ENCODE measurements at places on chromosomes 1 and 21.

- no peak for DNase-seq
These were observed 10.6 kb upstream of the NUCKS1 start for GRCh38 chr1:205760606-205761005.

DNA sequence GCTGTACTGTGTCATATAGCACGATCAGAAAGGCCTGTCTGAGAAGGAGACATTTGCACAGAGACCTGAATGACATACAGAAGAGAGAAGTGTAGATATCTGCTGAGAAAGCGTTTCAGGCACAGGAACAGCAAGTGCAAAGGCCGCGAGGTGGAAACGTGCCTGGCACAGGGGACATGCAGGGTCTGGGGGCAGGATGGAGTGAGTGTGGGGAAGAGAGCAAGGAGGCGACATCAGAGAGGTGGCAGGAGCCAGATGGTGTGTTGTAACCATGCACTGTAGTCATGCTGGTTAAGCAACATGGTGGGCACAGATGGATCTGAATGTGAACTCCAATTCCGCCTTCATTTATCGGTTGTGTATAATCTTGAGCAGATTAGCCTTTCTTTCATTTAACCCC, 13.0 kb downstream of the KRTCAP2 start:
- no peak for DNase-seq

- DNase-seq: no peak
These were observed 13.6 kb downstream of the DIP2A start for GRCh38 chr21:46472246-46472645.

GRCh38 chr1:27332536-27333281, 9.1 kb upstream of the SYTL1 start:
- no peak for DNase-seq

- no peak for DNase-seq
These were observed 315.0 kb downstream of the PLA2G4A start for GRCh38 chr1:187143783-187144182.

GRCh38 chr1:211751438-211751837, 76.0 kb upstream of the NEK2 start:
- no peak for DNase-seq

DNA sequence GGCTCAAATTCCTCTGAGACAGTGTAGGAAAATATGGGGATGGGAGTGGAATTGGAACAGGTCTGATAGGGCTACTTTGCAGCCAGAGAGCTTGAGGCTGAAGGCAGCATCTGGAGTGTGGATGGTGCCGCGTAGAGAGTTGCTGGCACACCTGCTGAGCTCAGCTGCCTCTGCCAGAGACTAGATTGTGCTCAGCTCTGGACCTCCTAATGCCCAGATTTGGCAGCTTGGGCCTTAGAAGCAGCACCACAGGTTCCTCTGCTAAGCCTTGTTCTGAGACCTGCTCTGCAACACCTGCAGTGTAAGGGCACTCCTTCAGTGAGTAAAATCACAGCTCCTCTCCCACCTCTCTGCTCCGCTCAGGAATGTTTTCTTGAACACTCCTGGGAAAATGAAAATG, 23.3 kb downstream of the ACOT11 start:
- DNase-seq: peak; percentile 56

GRCh38 chr1:190323530-190323929, 154.1 kb downstream of the BRINP3 start:
- DNase-seq: no peak

DNA sequence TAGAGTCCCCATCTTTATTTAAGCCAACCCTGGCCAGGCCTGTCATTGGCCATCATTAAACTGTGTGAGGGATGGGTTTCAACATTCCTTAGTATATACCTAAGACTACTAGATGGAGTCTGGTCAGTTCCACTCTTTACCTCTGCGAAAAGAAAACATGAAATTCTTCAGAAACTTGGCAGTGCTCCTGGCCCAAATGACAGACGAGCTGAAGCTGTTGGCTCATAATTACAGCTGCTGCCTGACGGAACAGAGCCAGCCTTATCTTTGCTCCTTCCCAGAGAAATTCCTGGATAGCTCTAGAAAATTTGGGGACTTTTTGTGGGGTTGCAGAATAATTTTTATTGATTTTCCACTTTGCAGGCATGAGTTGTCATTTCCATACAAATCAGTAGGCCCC, 30.4 kb downstream of the NPHS2 start:
- DNase-seq: no peak

DNA sequence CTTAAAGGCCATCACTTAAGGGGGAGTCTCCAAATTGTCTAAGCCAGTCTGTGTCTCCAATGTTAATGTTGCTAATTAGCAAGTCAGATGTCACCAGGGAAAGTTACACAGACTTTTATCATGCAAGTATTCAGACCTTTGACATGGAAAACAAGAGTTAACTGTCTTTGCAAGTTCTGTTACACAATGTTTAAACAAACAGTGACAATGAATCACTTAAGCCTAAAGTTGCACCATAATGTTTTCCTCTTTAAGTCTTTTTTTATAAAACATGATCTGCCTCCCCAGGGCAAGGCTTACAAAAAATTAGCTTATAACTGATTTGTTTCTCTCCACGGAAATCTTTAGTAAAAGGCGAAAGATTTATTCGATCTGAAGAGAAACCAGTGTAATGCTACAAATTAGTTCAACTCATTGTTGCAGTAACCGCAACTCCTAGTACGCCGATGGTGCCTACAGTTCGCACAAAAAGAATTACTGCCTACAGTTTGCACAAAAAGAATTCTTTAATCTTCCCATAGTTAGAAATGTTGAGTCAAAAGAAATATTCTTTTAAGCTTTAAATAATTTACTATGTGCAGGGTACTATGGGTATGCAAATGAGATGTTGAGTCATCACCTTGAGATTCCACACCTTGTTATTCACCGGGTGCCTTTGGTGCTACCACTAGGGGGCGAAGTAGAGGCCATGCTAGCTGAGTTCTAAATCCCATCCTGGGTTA, 45.3 kb downstream of the HHAT start:
- DNase-seq: peak; percentile 99

DNA sequence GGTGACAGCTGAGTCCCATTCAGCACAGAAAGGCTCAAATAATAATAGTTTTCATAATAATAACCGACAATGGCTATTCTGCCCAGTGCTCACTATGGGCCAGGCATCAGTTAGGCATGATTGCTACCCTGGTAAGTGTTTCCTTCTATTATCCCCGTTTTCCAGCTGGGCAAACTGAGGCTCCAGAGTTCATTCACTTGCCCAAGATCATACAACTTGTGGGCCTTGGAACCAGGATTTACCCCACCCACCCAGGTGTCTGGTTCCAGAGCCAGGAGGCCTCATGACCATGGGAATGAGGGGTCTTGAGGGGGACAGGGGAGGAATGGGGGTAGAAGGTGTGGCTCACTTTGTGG, 518 bp downstream of the PLOD1 start:
- DNase-seq: no peak

DNA sequence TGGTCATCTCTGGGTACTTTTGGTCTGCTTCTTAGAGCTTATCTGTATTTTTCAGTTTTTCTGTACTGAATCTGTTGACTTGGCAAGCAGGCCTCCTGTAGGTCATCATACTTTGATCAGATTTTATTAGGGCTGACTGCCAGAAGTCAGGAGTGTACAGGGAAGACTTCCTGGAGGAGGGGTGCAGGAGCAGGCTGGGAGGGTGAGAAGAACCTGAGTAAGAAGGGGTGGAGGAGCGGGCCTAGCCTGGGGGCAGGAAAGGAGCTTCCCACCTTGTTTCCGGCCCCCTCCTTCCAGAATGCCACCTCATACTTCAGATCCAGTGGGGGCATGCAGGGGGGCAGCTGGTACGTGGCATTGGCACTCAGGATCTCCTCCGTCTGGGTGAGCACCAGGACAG, 18.3 kb upstream of the IL22RA1 start:
- DNase-seq: no peak

DNA sequence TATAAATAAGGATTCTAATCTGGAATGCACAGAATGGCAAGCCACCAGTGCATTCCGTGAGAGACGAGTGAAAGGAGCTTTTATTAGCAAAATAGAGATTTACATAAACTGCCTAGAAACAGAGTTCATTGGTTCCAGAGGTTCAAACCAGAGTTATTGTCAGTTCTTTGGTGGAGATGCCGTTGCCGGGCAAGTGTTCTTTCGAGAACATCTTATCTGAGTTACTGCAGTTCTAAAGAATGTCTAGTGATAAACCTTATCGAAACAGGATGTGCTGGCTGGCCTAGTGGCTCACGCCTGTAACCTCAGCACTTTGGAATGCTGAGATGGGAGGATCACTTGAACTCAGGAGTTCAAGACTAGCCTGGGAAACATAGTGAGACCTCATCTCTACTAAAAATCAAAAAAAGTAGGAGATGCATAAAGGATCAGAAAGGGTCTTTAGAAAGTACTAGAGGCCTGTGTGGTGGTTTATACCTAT, 19.9 kb upstream of the EVI5 start:
- DNase-seq: peak; percentile 81

GRCh38 chr1:198577444-198577843, 37.0 kb upstream of the ATP6V1G3 start:
- DNase-seq: no peak

GRCh38 chr1:247440001-247440620, 17.8 kb downstream of the OR2B11 start:
- no peak for DNase-seq

DNA sequence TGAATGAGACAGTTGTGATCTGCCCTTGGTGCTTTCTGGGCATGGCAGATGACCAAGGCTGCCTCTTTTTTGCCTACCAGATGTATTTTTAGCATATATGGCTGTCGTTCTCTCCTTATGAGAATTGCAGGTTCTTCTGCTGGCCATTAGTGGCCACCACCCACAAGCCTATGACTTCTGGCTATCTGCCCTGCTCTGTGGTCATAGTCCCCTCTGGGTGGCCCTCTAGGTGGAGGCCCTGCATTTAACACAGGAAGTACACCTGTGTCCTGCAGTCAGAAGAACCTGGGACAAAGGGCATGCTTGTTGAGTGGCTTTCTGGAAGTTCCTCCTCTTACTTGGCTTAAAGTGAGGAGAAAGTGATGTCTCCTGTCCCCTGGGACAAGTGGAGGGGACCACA, 6.5 kb downstream of the FCAMR start:
- no peak for DNase-seq

GRCh38 chr1:231493421-231494185, 34.9 kb upstream of the TSNAX start:
- no peak for DNase-seq

DNA sequence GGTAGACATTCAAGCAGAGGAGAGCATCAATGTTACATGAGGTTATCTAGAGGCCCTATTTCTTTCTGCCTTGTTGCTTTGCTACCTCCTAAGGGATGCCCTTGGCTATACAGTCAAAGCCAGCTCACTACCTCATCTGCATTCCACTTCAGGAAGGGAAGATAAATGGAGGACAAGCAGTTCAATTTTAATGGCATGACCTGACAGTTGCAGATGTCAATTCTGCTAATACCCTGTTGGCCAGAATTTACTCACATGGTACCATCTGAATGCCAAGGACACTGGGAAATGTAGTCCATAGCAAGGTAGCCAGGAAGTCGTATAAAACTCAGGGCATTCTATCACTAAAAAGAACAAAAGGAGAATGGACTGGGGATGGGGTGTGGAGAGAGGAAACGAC, 31.5 kb downstream of the PALMD start:
- no peak for DNase-seq

- no peak for DNase-seq
These were observed 53.0 kb upstream of the ABCG1 start for GRCh38 chr21:42165901-42166300.

GRCh38 chr1:78419309-78419708, 71.5 kb upstream of the PTGFR start:
- DNase-seq: no peak

DNA sequence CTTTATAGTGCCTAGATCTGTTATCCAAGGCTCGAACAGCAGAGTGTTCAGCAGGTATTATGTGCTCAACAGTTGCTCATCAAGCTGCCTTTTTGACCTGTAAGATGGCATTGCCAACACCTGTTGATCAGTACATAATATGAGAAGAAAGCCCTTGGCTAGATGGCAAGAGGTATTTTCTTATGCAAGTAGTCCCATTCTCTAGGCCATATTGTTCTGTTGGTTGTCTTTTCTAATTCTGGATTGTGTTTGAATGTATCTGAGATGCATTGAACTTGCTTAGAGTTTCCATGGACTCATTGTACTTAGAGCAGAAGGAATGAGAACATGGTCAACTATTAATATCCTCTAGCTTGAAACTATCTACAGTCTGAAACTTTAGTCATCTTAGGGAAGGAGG, 57.4 kb downstream of the LRRC8D start:
- DNase-seq: no peak

GRCh38 chr21:45074818-45075595, 627 bp downstream of the ADARB1 start:
- peak; percentile 12 for DNase-seq

GRCh38 chr1:29601021-29601420, 364.7 kb downstream of the PTPRU start:
- DNase-seq: no peak

DNA sequence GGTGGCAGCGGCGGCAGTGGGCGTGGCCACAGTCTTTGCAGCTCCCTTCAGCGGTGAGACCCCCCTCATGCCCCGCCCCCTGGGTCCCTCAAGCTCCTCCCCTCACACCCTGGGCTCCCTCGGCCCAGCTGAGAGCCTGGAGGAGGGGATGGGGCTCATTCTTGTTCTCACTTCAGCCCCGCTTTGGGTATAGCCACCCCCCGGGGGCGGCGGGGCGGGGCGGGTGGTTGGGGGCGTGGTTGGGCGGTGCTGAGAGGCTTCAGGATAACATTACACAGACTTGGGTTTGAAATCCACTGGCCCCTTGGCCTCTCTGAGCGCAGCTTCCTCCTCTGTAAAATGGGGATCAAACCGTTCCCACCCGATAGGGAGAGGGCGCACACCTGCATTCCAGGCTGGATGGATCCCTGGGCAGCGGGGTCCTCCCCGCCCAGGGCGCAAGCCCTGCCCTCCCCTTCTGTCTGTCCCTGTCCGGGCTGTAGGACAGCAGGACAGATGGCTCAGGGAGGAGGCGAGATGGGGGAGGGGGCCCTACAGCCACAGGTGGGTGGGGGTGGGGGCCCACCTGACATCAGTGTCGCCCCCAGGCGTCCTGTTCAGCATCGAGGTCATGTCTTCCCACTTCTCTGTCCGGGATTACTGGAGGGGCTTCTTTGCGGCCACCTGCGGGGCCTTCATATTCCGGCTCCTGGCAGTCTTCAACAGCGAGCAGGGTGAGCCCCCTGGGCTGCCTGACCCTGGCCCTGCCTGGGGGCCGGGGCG, 5.1 kb downstream of the CLCNKA start:
- DNase-seq: no peak

- DNase-seq: no peak
These were observed 40.1 kb upstream of the SLC5A9 start for GRCh38 chr1:48182439-48182838.

- DNase-seq: no peak
These were observed 19.3 kb upstream of the KLHDC8A start for GRCh38 chr1:205375835-205376545.

DNA sequence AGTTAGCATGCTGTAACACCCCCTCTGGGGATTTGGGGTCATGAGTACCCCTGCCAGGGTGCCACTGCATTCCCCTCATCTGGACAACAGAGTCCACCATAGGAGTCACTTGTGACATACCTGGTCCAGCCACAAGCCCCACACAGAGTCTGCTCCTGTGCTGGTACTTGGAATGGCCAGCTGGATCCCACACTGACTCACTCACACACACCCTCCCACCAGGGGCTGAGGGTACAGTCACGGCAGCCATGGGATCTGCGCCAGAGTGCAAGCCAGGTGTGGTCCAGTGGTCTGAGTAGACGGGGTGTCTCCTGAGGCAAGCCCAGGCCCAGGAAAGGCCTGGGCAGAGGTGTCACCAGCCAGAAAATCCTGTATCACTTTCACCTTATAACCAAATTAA, 67.7 kb downstream of the MRPL39 start:
- DNase-seq: no peak

Data from DMS 273 treated with DMSO at 0.1 percent for 48 hours (cell line).